Coronary artery (tissue), 2 donors: ENCODE measurements at places on chromosomes 12 and 14.

GRCh38 chr12:7145671-7146070 is 15.5 kb downstream of the CLSTN3 start:
- no peak for DNase-seq

GRCh38 chr12:120719496-120720233 is 6.0 kb upstream of the ACADS start:
- DNase-seq = no peak

GRCh38 chr14:20603813-20604690 is 12.9 kb upstream of the RNASE12 start:
- DNase-seq = no peak

DNA sequence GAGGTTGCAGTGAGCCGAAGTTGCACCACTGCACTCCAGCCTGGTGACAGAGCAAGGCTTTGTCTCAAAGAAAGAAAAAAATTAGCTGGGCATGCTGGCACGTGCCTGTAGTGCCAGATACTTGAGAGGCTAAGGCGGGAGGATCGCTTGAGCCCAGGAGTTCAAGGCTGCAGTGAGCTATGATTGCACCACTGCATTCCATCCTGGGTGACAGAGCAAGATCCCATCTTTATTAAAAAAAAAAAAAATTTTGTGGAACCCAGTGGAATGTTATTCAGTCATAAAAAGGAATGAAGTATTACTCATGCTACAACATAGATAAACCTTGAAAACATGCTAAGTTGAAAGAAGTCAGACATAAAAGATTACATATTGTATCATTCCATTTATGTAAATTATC is 8.3 kb upstream of the ERBB3 start:
- no peak for DNase-seq

- no peak for DNase-seq
Measured at GRCh38 chr12:45893240-45893639, 97.1 kb downstream of the SCAF11 start.
